ENCODE measurements at places on chromosomes 3 and 15.

- DNase-seq, result no peak
- peaks cover 4% of the 10 kb centered on the region for H3K27me3 ChIP-seq
- H3K36me3 ChIP-seq, result no peaks in the 10 kb centered on the region
These were observed 22.3 kb upstream of the CFAP161 start for GRCh38 chr15:81111510-81112470.

- H3K27me3 ChIP-seq, result no peaks in the 10 kb centered on the region
- H3K4me1 ChIP-seq, result peaks cover 31% of the 10 kb centered on the region
- no peak overlapping the region for H3K4me3 ChIP-seq
- no peaks in the 10 kb centered on the region for H3K36me3 ChIP-seq
- DNase-seq, result no peak
- no peak overlapping the region for H3K27ac ChIP-seq
These were observed 486.3 kb upstream of the TBL1XR1 start for GRCh38 chr3:177683586-177683985.

- peaks cover 91% of the 10 kb centered on the region for H3K27me3 ChIP-seq
- H3K4me3 ChIP-seq, result peak overlapping the region; percentile 71
- no peak for DNase-seq
- H3K27ac ChIP-seq, result no peak overlapping the region
These were observed 610 bp downstream of the EPHB3 start for GRCh38 chr3:184561913-184562877.

- 0 out of 2 replicates have a peak, but pooled peaks cover 5% of the 10 kb centered on the region for H3K4me1 ChIP-seq
- H3K27ac ChIP-seq, result no peak overlapping the region
- no peaks in the 10 kb centered on the region for H3K36me3 ChIP-seq
- no peaks in the 10 kb centered on the region for H3K27me3 ChIP-seq
- no peak for DNase-seq
These were observed 28.5 kb upstream of the LRRC34 start for GRCh38 chr3:169841171-169841570.

DNA sequence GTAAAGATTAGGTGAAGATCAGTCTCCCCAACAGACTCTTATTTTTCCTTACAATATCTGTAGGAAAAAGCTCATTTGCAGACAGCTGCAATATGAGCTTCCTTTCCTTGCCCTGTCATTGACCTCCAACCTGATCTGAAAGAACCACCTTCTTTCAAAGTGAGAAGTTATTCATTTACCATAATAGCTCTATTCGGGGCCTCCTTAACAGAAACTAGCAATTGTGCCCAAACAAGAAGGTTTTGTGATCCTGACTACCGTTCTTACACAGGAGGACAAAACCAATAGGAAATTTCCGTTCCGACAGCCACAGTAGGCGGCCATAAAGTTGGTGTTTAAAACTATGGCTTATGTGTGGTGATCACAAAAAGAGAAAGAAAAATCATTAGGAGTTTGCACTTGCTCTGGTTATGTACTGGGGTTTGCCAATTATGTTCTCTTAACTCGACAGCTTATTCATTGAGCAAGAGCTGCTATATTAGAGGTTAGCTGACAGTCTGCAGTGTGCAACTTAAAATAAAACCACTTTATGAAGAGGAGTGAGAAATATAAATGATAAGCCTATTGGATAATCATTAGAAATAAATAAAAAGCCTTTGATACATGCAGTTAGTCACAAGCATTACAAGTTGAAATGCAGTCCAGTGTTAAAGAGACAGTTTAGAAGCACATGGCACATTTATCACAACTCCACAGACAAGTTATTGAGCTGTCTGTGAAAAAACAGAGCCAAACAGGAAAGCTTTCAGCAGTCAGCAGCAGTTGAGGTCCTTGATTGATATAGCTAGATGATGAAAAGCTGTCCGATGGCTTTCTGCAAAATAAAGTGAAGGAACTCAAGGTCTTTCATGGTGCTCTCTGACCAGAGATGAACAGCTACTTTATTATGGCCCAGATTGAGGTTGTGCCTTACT is 199.8 kb downstream of the WDR72 start:
- peak overlapping the region; percentile 39 for H3K27ac ChIP-seq
- no peak for DNase-seq
- no peak overlapping the region for H3K4me3 ChIP-seq
- peaks cover 44% of the 10 kb centered on the region for H3K4me1 ChIP-seq

DNA sequence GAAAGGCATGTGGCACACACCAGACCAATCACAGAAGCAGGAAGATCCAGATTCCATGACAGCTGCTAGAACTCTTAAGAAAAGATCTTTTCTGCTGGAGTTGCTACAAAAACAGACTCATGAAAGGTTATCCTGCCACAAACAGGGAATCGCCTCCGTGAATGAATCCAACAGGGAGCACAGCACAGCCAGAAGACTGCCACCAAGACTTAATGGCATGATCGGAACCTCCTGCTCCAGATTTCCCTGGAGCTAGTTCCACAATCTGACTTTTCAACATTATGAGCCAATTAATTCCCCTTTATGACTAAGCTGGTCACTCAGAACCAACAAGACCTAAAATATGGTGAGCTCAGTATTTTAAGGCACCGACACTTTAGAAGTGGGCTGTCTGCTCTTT is 232.5 kb downstream of the FOXP1 start:
- H3K4me3 ChIP-seq, result no peak overlapping the region
- no peaks in the 10 kb centered on the region for H3K36me3 ChIP-seq
- no peaks in the 10 kb centered on the region for H3K27me3 ChIP-seq
- DNase-seq, result no peak
- no peak overlapping the region for H3K27ac ChIP-seq

- peaks cover 28% of the 10 kb centered on the region for H3K27me3 ChIP-seq
- H3K4me3 ChIP-seq, result no peak overlapping the region
- H3K36me3 ChIP-seq, result no peaks in the 10 kb centered on the region
- peak overlapping the region; percentile 30 for H3K27ac ChIP-seq
These were observed 39.0 kb downstream of the MECOM start for GRCh38 chr3:169624533-169624972.

- H3K4me1 ChIP-seq, result peaks cover 55% of the 10 kb centered on the region
- H3K36me3 ChIP-seq, result peaks cover 11% of the 10 kb centered on the region
- peak overlapping the region; percentile 95 for H3K27ac ChIP-seq
- H3K27me3 ChIP-seq, result no peaks in the 10 kb centered on the region
- H3K4me3 ChIP-seq, result no peak overlapping the region
- no peak for DNase-seq
These were observed 87.0 kb downstream of the SMAD3 start for GRCh38 chr15:67152429-67152828.

DNA sequence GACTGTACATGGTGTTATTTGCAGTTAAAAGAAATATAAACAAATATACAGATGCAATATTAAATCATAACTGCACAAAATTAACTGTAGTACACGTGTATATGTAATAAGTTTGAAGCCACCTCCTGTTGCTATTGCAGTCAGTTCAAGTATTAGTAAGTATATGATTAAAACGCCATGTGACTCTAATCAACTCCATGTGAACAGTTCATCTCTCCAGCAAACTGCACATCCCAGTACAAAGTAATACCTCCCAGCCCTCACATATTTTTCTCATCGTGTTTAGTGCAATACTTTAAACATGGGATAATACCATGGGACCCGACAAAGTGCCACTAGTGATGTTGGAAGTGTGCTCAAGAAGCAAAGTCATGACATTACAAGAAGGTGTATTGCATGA is 34.6 kb downstream of the PDCD10 start:
- H3K36me3 ChIP-seq, result peaks cover 21% of the 10 kb centered on the region
- H3K4me3 ChIP-seq, result no peak overlapping the region
- H3K4me1 ChIP-seq, result no peaks in the 10 kb centered on the region
- H3K27ac ChIP-seq, result no peak overlapping the region

DNA sequence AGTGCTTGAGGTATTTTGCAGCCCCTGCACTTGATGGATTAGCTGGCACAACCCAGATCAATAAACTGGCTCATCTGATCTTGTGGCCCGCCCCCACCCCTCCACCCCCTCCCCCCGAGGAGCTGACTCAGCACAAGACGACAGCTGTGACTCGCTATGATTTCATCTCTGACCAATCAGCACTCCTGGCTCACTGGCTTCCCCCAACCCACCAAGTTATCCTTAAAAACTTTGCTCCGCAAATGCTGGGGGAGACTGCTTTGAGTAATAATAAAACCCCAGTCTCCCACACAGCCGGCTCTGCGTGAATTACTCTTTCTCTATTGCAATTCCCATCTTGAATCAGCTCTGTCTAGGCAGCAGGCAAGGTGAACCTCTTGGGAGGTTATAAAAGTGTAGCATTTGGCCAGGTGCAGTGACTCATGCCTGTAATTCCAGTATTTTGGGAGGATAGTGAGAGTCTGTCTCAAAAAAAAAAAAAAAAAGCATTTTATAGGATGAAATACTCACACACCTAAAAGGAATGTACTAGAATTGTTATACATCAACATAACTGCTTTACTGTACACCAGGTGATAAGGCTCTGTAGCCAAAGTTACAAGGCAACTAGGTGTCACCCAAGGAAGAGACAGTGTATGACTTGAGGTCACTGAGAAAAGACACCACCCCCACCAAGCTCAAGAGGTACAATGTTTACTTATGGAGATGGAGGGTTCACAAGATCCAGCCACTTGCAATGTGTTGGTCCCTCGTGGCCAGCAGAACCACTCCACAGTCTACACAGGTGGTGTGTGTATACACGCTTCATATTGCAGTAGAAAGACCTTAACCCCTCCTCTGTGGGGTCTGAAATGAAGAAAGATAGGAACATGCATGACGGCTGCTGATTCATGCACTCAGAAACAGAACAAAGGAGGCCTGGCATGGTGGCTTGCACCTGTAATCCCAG is 8.6 kb downstream of the ZNF445 start:
- H3K4me1 ChIP-seq, result peaks cover 21% of the 10 kb centered on the region
- DNase-seq, result peak; percentile 16

- no peaks in the 10 kb centered on the region for H3K36me3 ChIP-seq
- DNase-seq, result no peak
- no peak overlapping the region for H3K4me3 ChIP-seq
- 0 out of 2 replicates have a peak, but pooled peaks cover 4% of the 10 kb centered on the region for H3K4me1 ChIP-seq
- H3K27ac ChIP-seq, result no peak overlapping the region
- H3K27me3 ChIP-seq, result peaks cover 58% of the 10 kb centered on the region
These were observed 2.3 kb upstream of the TNFAIP8L3 start for GRCh38 chr15:51096976-51097375.

- no peaks in the 10 kb centered on the region for H3K27me3 ChIP-seq
- H3K4me3 ChIP-seq, result no peak overlapping the region
- 0 out of 2 replicates have a peak, but pooled peaks cover 3% of the 10 kb centered on the region for H3K4me1 ChIP-seq
- no peak for DNase-seq
These were observed 15.5 kb upstream of the ATP8B4 start for GRCh38 chr15:50134524-50135024.

- no peaks in the 10 kb centered on the region for H3K27me3 ChIP-seq
- H3K27ac ChIP-seq, result no peak overlapping the region
- H3K4me1 ChIP-seq, result peaks cover 3% of the 10 kb centered on the region
- H3K4me3 ChIP-seq, result no peak overlapping the region
- no peaks in the 10 kb centered on the region for H3K36me3 ChIP-seq
- DNase-seq, result peak; percentile 66
These were observed 90.0 kb downstream of the APBA2 start for GRCh38 chr15:28975766-28976179.

DNA sequence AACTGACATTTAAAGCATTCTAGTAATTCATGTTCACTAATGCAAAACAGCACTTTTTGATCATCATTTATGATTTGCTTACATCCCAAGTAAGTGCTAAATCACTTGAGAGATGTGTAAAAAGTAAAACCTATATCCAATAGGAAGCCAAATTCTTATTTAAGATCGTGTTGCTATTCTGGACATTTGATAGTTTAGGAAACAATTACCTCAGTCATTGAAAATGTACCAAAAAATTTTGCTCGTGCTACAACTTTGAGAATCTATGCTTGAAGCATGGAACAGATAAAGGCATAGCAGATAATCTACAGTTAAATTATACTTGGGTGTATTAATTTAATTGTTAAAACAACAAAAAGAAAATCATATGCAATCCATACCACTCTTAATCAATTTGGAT is 571.6 kb upstream of the NR2F2 start:
- H3K36me3 ChIP-seq, result no peaks in the 10 kb centered on the region
- peaks cover 8% of the 10 kb centered on the region for H3K4me1 ChIP-seq
- no peak overlapping the region for H3K4me3 ChIP-seq
- no peak for DNase-seq
- peaks cover 7% of the 10 kb centered on the region for H3K27me3 ChIP-seq
